ENCODE measurements at places on chromosomes 7 and 10.

DNA sequence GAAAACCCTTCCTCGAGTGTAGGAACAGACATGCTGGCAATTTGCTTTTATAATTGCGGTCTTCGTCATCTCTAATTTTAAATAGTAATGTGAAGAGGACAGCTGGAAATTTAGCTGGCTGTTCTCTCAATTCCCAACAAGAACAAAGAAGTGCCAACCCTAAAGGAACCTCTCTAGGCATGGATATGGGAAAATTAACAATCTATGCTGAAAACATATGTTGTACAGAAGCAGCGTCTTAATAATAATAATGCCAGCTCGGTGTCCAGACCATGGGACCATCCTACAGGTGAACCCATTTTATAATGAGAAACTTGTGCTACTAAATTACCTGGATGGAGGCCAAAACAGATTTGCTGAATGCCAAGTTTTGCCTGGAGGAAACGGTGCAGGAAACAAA, 641.4 kb upstream of the MGMT start:
- DNase-seq, result no peak

- DNase-seq, result no peak
Measured at GRCh38 chr7:72492461-72493065, 80.4 kb upstream of the CALN1 start.

DNA sequence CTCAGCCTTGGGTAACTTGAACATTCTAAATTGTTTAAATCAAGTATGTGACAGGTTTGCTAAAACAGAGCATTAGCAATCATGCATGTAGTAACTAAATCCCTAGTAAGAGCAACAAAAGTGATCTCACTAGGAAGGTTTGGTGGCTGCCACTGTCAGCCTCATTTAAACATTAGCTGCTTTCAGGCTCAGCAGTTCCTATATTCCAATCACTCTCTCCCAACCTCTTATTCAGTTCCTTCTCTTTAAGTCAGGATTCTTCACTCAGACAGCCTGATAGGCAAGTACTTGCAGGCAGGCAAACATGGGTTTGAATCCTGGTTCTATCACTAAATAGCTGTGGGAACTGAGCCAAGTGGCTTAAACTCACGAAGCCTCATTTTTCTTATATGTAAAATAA, 3.6 kb downstream of the CREB3L2 start:
- no peak for DNase-seq

- no peak for DNase-seq
Measured at GRCh38 chr7:125568799-125569198, 639.2 kb upstream of the POT1 start.

- no peak for DNase-seq
Measured at GRCh38 chr10:61847640-61848039, 53.9 kb upstream of the ARID5B start.

- no peak for DNase-seq
Measured at GRCh38 chr10:51063659-51064535, 10.4 kb upstream of the PRKG1 start.

DNA sequence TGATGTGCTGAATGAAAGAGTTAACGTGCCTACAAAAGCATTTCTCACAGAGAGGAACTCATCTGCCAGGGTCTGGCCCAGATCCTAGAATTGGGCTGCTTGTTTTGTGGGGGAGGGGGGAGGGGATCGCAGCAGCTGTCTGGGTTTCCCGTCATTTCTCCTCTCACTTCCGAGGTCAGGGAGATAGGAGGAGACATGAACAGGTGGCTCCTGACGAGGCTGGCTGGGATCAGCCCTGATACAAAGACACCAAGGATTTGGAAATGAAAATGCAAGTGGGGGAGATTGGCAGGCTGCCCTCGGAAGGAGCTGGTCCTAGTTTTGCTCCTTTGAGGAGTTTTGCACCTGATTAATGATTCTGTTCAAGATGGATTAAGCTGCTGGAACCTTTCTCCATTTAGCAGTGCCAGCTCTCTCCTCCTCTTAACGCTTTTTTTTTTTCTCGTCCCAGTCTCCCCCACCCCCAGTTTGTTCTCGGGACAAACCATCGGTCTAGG, 86.8 kb upstream of the KMT2C start:
- DNase-seq, result no peak

DNA sequence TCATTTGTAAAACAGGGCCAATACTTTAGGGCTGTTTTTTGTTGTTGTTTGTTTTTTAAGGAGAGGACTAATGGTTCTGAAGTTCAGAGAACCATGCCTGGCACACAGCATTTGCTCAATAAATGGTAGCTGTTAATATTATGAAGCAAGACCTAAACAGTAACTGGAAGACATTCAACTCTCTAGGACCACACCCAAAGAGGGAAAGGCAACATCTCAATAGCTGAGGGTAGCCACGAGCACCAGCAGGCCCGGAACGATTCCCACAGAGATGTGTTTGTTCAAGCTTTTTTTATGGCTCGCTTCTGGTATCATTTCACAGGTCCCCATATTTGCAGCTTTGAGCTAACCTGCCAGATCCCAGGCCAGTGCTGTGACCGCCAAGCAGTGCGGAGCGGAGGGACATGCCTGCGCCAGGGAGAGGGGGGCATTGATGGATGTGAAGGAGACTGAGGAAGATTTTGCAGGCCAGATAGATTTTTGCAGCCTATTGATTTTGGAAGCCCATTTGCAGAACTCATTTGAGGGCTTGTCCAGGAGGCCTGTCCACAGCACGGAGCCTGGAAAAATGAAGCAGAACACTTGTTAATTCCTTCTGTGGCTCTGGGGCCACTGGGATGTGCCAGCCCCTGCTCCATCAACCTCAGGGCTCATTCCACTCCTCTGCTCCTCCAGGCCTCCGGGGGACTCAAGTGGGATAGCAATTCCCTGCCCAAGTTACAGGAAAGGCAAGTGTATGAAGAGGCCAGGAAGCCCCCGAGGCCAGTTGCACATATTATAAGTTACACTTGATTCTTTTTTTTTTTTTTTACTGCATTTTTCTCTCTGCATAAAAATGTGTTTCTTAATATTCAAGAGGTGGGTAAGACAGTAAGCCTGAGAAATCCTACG, 57.3 kb upstream of the FGFR2 start:
- DNase-seq, result no peak

GRCh38 chr10:4588824-4589223, 237.2 kb upstream of the AKR1E2 start:
- no peak for DNase-seq

- DNase-seq, result no peak
Measured at GRCh38 chr7:96596120-96596826, 113.4 kb downstream of the SEM1 start.

GRCh38 chr7:90727412-90727811, 131.3 kb downstream of the CDK14 start:
- no peak for DNase-seq

- DNase-seq, result no peak
Measured at GRCh38 chr7:150968734-150969372, 9.3 kb downstream of the KCNH2 start.

- DNase-seq, result no peak
Measured at GRCh38 chr7:4245866-4246470, 436.1 kb upstream of the FOXK1 start.

DNA sequence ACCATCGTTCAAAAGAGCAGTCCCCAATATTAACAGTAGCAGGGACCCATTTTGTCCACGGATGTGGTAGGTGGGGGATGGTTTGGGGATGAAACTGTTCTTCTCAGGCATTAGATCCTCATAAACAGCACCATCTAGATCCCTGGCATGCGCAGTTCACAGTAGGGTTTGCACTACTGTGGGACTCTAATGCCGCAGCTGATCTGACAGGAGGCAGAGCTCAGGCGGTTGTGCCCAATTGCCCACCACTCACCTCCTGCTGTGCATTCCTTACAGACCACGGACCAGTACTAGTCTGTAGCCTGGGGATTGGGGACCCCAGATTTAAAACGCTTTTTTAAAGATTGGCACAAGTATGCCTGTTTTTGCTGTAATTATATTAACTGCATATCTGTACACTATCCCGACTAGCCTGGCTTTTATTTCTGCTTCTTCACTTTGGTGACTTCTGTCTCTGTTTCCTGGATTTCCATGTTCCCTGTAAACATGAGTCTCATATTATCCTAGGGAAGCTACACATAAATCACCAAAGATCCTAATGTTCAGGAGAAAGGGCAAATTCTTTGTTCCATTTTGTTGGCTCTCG, 163.3 kb upstream of the AKR1E2 start:
- DNase-seq, result no peak

DNA sequence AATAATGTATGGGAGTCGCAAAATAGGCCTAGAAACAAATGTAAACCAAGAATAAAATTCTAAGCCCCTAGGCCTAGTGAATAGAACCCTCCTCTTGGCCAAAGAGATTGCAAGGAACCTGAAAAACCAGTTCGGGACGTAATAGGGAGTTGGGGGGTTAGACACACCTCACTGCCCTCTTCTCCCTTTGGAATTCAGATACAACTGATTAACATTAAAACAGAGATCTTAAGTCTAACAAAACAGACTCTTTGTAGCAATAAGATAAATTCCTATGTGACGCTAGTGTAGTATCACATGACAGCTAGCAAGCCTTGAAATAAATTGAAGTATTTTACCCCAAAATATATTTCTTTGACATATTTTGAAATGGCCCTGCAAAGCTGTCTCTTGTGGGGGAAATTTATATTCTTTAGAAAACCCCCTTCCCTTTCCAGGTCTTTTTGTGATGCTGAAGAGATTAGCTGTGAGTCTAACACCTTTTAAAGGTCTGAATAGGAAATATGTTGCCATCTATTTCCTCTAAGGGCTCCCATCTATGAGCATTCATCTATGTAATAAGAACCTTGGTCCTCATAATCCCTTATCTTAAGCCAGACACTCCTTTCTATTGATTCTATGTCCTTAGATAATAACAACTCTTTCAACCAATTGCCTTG, 623.4 kb upstream of the NRG3 start:
- DNase-seq, result no peak

- peak; percentile 40 for DNase-seq
Measured at GRCh38 chr10:96587264-96588059, 650 bp upstream of the TM9SF3 start.

- DNase-seq, result no peak
Measured at GRCh38 chr10:130994191-130994590, 317.3 kb downstream of the TCERG1L start.

DNA sequence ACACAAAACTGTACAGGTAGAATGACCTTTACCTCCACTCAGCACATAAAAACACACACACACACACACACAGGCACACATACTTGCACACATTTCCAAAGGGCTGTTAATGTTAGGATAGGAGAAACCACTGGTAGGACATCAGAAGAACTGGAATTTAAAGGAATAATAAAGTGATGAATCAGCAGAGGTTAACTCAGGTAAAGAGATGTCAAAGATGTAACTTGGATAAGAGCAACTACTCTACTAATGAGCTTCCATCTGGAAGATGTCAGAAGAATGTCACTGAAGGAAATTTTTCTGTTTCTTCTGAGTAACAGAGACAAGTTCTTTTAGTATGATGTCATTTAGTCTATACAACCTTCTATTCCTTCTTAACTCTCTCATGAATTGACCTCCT, 26.4 kb upstream of the GPR37 start:
- no peak for DNase-seq

DNA sequence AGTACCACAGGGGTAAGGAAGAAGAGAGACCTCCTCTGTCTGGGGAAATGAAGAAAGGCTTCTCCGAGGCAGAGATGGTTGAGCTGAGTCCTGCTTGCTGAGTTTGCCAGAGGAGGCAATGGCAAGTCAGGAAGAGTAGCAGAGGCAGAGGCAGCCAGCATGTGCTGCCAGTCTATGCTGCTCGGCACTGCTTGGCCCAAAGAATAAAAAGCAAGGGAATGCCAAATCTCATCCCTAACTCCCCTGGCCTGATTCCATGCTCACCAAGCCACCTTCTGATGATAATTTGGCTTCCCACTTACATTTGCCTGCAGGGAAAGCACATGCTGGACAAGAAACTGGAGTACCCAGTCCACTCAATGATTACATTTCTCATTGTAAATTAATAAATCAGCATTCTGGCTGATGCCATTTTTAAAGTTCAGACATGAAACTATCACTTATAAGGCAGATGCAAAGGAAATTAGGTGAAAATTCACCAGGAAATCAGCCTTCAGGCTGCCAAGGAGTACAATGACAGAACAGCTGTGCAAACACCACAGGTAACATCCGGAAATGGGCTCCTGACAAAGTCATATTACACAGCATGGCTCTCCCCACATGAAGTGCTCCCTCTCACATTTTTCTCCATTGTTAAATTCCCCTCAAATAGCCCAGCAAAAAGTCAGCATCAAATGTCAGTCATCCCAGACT, 245.9 kb downstream of the MTERF1 start:
- DNase-seq, result no peak

DNA sequence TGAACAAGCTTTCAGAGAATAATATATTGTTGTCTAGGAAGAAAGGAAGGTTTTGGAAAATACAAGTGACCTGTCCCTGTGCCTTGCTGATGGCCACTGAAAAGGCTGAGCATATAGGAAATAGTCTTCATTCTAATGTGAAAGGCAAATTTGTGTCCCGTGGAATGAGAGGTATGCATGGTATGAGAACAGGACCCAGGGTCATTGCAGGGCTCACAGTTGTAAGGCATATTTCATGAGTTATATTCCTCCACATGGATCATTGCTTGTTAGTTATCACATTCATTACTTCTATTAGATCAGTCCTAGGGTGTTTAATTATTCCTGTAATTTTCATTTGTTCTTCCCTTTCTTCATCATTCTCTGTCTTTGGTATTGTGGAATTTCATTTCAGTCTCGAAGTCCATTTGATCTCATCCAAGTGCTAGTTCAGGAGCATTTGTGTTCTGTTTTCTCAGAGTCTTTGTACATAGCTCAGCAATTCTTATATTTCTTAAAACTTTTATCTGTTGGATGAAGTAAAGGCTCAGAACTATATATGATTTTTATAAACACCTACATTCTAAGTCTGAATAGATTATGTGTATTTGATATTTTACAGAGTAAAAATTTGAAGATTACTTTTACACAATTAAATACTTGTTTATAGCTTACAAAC, 39.4 kb upstream of the ARHGAP21 start:
- no peak for DNase-seq

DNA sequence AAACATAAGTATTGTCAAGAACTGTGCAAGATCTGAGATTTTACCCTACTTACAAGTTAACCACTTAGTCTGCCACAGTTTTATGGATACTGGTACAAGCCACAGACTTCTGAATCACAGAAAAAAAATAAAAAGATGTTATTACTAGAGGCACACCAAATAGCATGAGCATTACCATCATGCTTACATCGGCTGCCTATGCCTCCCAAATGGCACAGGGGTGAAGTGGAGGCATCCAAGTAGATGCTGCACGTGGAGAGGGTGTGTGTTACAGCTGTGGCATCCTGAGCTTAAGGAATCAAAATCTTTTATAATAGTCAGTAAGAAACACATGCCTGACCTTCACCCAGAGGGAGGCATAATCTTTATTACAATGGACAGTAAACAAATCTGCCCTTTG, 207.8 kb downstream of the TFEC start:
- DNase-seq, result no peak

GRCh38 chr7:1484569-1484968, 19.6 kb downstream of the INTS1 start:
- no peak for DNase-seq

Measured in stimulated activated CD4-positive, alpha-beta T cell treated with anti-CD3 and anti-CD28 coated beads, Interleukin-1b, Interleukin-23, amount 100 ng/mL, for 4 hours (primary cell).